ENCODE measurements at places on chromosomes 3 and 15.

DNA sequence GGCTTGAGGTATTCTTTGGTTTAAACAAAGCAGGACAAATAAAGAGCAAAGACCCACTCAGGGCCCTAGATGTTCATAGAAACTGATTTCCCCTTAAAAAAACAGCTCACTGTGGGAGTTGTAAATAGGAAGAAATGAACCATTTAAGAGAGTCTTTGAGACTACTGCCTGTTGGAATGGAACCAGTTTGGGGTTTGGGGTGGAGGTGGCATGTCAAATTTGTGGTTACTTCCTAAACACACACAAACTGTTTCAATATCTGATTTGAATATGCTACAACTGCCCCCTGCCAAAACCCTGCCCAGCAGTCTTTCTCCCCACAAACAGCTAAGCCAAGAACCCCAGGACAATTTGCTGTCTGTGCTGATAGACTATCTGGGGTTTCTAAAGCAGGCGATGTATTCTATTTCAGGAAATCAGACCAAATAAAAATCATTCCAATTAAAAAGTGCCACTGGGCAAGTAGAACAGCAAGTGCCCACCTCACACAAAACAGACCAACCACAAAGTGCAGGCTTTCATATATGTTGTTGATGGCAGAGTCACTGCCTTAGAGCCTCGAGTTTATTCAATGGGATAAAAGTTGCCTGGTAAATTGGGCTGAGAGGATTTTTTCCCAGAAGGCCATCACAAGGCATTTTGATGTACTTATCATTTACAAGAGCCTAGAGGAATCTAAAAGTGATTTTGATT lies 293.9 kb upstream of the PROK2 start:
- DNase-seq: no peak
- H3K27me3 ChIP-seq: peaks cover 7% of the 10 kb centered on the region
- peaks cover 5% of the 10 kb centered on the region for H3K36me3 ChIP-seq
- H3K27ac ChIP-seq: peak overlapping the region; percentile 91
- no peak overlapping the region for H3K4me3 ChIP-seq

DNA sequence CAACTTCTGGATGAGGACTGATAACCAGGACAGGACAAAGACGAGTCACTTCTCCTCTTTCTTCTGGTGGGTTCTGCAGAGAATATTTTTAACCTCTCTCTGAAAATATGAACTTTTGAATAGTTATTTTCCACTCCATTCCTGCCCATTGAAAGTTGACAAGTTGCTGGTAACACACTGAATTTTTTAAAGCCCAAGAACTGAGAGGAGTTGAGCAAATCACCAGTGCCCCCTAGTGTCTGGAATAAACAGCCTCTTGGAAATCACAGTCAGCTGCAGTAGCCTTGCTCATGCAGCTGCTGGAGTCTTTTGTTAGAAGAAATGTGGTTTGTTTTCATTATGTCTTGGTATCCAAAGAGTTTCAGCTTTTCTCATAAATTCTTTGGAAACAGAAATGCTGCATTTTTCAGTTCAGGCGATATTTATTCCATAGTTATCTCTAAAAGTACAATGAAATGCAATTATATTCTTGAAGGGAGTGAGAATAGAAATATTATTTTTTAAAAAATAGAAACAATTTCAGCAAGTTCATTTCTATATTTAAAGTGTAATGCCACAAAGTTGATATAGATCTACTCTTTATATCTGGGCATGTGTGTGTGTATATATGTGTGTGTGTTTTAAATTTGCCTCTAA lies 741.0 kb upstream of the CBLB start:
- no peak overlapping the region for H3K27ac ChIP-seq
- peaks cover 4% of the 10 kb centered on the region for H3K36me3 ChIP-seq
- DNase-seq: peak; percentile 36

DNA sequence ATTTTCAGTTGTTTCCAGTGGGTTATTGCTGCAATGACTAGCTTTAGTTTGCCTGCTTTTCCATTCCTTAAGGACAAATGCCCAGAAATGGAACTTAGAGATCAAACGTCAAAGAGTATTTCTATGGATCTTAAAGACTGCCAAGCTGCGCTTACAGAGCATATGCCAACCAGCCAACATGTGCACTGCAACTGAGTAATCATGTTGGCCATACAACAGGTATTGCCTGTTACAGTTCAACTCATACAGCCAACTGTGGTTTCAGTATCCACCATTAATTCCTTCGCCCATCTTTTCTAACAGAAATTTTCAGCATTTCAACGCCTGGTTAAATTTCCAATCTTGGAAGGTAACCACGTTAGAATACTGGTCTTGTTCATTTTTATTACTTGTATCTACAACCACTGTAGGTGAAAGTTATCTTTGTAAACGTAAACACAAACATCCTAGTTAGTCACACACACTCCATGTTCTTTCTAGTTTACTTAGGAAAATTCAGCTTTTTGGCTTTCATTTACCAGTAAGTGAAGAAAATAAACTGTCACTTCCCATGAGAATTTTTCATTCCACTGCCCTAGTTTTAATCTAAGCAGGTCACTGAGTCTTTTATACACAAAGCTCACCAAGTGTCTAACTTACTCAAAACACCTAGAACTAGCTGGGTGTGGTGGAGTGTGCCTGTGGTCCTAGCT lies 3.9 kb downstream of the RPL32 start:
- H3K36me3 ChIP-seq: peaks cover 58% of the 10 kb centered on the region
- no peak for DNase-seq
- H3K27me3 ChIP-seq: no peaks in the 10 kb centered on the region
- H3K4me1 ChIP-seq: peaks cover 34% of the 10 kb centered on the region

GRCh38 chr3:22981166-22981565 lies 222.0 kb upstream of the UBE2E2 start:
- no peaks in the 10 kb centered on the region for H3K36me3 ChIP-seq
- H3K27ac ChIP-seq: no peak overlapping the region
- H3K27me3 ChIP-seq: no peaks in the 10 kb centered on the region
- DNase-seq: no peak
- peaks cover 22% of the 10 kb centered on the region for H3K4me1 ChIP-seq
- no peak overlapping the region for H3K4me3 ChIP-seq

DNA sequence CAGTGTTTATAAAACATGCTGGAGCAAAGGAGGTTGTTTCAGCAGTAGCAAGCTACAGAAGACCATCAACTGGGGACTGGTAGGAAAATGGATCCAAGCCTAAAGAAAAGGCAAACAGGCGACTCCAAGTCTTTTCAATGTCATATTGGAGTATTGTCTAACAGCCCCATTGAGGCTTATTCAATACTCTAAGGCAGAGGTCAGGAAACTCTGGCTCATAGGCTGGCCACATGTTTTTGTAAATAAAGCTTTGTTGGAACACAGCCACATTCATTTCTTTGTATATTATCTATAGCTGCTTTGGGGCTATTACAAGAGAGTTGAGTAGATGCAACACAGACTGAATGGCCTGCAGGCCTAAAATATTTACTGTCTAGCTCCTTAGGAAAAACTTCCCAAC lies 77.5 kb downstream of the RPL22L1 start:
- H3K27ac ChIP-seq: no peak overlapping the region
- no peaks in the 10 kb centered on the region for H3K4me1 ChIP-seq
- no peaks in the 10 kb centered on the region for H3K36me3 ChIP-seq
- DNase-seq: no peak
- H3K4me3 ChIP-seq: no peak overlapping the region

DNA sequence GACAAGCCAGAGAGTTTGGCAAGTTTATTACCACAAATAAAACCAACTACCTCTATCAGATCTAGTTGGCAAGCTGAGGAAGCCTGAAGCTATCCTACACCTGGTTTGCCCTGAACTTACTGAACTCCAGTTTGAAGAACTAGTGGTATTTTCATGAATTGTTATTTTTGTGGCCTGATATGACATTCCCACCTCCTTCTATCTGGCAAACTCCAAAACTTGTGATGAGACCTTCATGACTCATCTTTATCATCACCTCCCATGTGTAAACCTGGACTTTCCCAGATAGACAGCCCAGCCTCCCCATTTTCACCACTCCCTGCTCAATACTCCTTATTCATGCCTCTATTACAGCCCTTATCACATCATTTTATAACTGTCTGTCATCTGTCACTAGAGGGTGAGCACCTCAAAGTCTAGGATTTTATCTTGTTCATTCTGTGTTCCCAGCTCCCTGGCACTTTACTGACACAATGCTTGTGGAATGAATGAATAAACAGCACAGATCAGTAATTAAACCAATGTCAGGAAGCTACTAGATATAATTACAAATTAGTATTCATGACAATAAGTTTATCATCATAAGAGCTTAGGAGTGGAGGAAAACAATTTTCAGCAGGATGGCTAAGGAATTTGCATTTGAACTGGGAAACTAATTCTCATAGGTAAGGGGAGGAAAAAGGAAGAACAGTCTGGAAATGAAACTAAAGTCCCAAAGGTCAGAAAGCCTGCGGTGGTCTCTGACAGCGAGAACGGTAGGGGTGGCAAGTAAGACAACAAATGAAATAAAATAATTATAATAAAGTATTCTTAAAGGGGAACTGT lies 13.2 kb upstream of the TRANK1 start:
- no peak overlapping the region for H3K4me3 ChIP-seq
- no peaks in the 10 kb centered on the region for H3K36me3 ChIP-seq
- peaks cover 25% of the 10 kb centered on the region for H3K4me1 ChIP-seq
- no peak for DNase-seq

DNA sequence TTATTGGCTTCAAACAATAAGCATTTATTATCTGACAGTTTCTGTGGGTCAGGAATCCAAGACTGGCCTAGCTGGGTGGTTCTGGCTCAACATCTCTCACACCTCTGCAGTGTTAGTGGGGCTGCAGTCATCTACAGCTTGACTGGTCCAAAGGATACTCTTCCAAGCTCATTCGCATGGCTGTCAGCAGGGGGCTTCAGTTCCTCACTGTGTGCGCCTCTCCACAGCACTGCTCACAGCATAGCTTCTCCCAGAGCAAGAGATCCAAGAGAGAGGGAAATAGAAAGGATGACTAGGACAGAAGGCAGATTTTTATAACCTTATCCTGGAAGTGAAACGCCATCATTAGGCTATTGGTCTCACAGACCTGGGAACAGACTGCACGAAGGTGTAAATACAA lies 64.2 kb downstream of the MAGI1 start:
- H3K27me3 ChIP-seq: no peaks in the 10 kb centered on the region
- no peak overlapping the region for H3K27ac ChIP-seq
- DNase-seq: no peak
- H3K36me3 ChIP-seq: no peaks in the 10 kb centered on the region
- H3K4me1 ChIP-seq: no peaks in the 10 kb centered on the region

GRCh38 chr15:96495386-96495785 lies 164.9 kb downstream of the NR2F2 start:
- no peaks in the 10 kb centered on the region for H3K4me1 ChIP-seq
- no peak for DNase-seq
- no peaks in the 10 kb centered on the region for H3K27me3 ChIP-seq

DNA sequence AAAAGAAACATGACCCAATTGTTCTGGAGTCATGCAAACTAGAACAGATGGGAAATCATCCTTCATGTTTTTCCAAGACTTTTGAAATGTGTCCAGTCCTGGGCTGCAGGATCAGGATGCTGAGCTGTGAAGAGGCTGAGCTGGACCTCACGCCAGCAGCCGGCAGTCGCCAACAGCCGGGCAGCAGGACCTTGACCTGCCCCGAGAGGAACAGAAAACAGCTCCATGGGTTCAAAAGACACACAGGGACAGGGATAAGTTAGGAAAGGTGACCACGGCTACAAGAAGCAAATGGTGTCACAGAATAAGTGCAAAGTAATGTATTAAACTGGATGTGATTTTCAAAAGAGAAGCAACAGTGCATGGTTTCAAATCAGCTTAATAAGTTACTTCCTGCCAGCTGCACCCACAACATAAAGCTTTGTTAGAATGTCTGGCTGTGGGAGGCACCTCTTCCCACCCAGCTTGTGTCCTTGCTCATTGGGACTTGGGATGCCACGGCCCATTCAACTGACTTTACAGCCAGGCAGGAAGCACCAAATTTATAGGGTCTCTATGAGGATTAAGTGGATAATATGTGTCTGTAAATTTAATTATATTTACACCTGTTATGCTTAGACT lies 266.4 kb downstream of the GABRG3 start:
- H3K27ac ChIP-seq: no peak overlapping the region
- no peaks in the 10 kb centered on the region for H3K36me3 ChIP-seq
- no peak overlapping the region for H3K4me3 ChIP-seq
- H3K4me1 ChIP-seq: no peaks in the 10 kb centered on the region

GRCh38 chr3:48414376-48415250 lies 15.3 kb downstream of the PLXNB1 start:
- no peak for DNase-seq
- no peaks in the 10 kb centered on the region for H3K36me3 ChIP-seq
- no peaks in the 10 kb centered on the region for H3K27me3 ChIP-seq
- no peak overlapping the region for H3K4me3 ChIP-seq
- no peak overlapping the region for H3K27ac ChIP-seq
- H3K4me1 ChIP-seq: no peaks in the 10 kb centered on the region

GRCh38 chr15:33780011-33780768 lies 188.1 kb upstream of the CHRM5 start:
- H3K27me3 ChIP-seq: peaks cover 14% of the 10 kb centered on the region
- peak overlapping the region; percentile 26 for H3K27ac ChIP-seq
- no peak overlapping the region for H3K4me3 ChIP-seq
- no peak for DNase-seq
- no peaks in the 10 kb centered on the region for H3K36me3 ChIP-seq
